ENCODE measurements at places on chromosomes 6 and 20.
A peak's percentile ranks its signal among the peaks of the same experiment; 100 is the strongest.

DNA sequence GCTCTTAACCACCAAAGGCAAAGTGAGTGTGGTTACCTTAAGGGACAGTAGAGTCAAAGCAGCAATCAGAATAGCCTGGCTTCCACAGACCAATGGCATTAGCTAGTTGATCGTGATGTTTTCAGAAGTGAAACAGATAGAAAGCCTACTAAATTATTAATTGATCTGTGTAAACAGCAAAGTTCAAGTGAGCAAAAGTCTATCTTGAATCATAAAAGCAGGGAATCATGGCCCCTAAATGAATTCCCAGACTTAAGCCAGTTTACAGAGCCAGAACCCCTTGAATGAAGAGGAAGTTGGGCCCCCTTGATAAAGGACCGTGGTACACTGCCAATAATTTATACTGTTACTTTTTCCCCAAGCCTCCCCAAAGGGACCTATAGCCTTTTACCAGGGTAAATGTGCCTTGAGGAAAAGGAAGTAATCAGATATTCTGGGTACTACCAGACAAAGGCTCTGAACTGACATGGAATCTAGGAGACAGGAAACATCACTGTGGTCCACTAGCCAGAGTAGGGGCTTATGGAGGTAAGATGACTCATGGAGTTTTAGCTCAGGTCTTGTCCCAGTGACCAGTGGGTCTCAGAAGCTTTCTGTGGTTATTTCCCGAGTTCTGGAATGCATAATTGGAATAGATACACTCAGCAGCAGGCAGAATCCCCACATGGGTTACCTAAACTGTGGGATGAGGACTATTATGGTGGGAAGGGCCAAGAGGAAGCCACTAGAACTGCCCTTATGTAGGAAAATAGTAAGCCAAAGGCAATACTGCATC lies 317.5 kb downstream of the CD83 start:
- DNase-seq, result no peak

DNA sequence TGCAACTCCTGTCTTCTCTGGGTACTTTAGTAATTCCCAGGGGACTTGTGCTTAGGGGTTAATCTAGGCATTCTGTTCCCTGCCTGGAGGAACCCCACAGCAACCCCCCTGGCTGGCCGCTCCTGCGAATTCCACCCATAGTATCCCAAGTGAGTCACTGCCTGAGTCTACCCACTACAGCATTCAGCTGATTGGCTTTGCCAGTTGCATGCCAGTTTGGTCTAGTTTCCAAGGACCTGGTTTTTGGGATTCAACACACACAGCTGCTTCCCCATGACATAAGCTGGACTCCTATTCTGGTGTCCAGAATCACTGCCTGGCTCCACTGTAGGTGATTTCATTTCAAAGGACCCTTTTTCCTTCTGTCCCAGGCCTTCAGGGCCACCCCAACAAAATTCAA lies 40.3 kb downstream of the PLCG1 start:
- no peak for DNase-seq

DNA sequence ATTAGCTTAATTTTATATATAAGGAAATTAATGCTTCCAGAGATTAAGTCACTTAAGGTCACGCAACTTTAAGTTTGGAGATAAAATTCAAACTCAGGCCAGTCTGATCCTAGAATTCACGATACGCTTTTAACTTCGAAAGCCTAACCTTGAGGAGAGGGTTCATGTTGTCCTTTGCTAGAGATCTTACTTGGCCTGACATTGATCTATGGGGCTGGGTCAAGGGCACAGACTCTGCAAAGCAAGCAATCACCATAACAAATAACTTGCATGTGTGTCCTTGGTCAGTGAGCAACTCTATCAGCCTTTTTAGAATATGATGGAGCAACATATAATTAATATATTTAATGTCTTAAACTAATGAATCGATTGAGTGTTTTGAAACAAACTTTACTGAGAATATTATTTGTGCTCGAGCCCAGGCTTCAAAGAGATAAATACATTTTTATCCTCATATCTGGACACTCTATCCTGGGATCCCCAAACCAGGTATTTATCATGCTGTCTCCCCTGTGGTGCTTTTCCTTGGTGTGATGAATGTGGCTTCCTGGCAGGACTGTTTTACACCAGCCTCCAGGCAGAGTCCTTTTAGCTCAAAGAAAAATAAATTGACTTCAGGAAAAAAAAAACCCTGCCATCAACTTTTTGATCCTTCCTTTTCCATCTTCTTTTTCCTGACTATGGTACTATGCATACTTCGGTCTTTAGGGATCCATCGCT lies 29.1 kb downstream of the RPS12 start:
- no peak for DNase-seq

DNA sequence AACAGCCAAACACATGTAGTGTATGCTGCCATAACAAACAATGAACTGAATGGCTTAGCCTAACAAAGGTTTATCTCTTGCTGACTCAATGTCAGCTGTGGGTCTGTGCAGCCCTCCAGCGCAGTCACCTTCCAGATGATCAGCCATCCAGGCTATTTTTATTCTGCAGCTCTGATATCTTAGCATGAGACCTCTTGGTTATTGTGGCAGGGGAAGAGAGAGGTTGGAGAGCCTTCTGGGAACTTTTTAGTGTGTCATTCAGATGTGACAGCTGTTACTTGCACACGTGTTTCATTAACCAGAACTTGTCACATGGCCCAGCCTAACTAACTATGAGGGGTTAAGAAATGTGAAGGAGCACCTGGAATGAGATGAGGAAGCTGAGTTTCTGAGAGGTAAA lies 202.5 kb downstream of the DHX35 start:
- no peak for DNase-seq

- DNase-seq, result no peak
These were observed 67.7 kb downstream of the BCAS1 start for GRCh38 chr20:54002741-54003140.

DNA sequence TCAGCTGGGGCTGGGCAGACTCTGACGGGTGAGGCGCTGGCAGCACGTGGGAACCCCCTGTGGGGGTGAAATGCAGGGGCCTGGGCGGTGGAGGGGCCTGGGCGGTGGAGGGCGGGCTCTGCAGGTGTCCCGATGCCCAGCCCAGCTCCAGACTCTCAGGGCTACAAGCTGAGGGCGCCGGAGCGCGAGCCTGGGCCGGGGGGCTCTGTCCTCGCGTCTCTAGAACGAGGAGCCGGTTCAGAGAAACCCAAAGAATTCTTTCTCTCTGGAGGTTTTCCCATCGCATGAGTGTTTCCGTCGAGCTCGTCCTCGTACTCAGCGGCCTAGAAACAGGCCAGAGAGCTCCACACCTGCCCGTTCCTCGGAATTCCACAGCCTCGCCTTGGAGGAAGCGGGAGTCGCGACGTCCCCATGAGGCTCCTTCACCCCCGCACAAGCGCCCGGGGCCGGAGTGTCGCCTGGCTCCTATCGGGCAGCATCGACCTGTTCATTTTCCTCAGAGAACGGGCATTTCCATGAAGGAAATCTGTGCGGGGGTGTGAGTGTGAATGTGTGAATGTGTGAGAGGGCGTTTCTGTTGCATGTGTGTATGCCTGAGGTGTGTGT lies 76.9 kb downstream of the SMOC2 start:
- no peak for DNase-seq

DNA sequence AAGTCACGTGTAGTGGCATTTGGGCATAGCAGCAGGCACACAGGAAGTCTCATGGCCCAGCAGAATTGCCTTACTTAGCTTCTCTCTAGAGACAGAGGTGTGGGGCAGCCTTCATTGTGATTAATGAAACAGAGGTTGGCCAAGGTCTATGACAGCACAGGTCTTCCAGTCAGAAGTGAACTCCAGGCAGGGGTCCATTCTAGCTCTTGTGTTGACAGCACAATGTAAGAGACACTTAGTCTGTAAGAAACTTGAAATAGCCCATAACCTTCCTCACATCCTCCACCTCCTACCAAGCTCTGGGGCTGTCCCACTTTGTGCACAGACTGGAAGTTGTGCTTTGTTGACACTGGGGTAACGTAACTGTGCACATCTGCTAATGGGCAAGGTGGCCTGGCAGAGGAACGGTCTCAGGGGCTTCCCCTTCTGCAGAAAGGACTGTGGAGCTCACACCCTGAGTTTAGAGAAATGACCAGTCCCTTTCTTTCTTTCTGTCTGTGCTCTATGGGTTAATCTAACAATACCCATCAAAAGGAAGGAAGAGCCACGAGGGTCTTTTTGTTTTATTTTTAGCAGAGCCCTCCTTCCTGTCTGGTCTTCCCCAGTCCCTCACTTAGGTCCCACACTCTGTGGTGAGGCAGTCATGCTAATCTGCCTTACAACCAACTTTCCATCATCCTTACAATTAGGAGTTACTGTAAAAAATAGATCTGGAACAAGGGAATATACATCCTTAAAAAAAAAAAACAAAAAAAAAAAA lies 35.6 kb upstream of the TAGAP start:
- no peak for DNase-seq

- no peak for DNase-seq
These were observed 48.7 kb upstream of the SRSF6 start for GRCh38 chr20:43408848-43409576.

- peak; percentile 68 for DNase-seq
These were observed 657 bp downstream of the ZHX3 start for GRCh38 chr20:41316602-41317545.

DNA sequence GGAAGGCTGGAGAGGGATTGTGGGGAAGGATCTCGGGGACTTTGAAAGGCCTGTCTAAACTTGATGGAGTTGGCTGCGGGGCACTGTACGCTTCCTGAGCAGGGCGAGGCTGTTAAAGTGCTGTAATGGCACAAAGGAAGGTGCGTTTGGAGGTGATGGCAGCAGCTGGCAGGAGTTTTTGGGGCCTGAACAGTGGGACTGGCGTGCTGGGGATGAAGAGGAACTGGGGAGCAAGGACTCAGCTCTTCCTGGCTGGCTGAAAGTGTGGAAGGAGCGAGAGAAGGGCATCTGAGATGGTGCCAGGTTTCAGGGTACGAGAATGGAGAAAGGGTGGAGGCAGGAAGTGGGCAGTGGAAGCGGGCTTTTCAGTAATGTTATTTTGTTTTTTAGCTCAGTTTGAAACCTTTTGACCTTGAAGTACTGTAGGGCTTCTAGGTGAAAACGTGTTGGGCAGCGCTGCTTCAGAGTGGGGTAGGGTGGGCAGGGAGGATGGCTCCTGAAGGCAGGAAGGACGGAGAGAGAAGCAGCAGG lies 8.0 kb downstream of the TMEM181 start:
- no peak for DNase-seq

DNA sequence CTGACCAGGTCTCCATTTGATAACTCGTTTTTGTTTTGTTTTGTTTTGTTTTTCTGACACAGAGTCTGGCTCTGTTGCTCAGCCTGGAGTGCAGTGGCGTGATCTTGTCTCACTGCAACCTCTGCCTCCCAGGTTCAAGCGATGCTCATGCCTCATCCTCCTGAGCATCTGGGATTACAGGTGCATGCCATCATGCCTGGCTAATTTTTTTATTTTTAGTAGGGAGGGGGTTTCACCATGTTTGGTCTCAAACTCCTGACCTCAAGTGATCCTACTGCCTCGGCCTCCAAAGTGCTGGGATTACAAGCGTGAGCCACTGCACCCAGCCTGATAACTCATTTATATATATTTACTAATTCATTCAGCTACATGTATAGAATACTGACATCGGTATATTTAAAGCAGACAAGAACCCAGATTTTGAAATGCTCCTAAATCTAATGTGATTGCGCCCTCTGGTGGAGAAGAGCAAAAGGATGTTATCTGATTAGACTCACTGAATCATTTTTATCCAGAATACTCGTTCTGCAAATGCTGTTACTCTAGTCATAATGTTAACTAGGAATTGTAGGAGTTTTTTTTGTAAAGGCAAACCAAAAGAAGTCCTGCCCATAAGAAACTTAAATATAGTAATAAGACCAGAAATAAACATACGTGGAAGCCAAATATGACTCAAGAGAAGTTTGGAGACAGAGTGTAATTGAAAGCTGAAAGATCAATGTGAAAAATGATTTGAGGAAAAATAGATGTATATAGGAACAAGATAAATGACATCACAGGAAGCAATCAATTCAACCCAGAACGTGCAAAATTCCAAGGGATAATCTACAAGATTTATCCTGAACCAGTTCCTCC lies 5.3 kb upstream of the COL12A1 start:
- DNase-seq, result peak; percentile 28

DNA sequence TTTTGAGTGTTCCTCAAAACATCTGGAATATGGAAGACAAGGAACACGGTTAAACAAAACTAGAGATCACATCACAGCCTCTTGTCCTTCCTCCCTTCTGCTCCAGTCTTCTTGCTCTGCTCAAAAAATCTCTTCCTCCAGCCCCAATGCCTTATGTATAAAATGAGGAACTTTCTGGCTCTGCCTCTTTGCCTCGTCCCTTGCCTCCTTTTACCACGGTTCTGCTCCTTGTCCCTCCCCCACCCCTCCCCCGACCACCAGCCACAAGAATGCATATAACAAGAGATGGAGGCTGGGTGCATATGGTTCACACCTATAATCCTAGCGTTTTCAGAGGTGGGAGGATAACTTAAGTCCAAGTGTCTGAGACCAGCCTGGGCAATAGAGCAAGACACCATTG lies 43.6 kb downstream of the PLAGL2 start:
- no peak for DNase-seq

DNA sequence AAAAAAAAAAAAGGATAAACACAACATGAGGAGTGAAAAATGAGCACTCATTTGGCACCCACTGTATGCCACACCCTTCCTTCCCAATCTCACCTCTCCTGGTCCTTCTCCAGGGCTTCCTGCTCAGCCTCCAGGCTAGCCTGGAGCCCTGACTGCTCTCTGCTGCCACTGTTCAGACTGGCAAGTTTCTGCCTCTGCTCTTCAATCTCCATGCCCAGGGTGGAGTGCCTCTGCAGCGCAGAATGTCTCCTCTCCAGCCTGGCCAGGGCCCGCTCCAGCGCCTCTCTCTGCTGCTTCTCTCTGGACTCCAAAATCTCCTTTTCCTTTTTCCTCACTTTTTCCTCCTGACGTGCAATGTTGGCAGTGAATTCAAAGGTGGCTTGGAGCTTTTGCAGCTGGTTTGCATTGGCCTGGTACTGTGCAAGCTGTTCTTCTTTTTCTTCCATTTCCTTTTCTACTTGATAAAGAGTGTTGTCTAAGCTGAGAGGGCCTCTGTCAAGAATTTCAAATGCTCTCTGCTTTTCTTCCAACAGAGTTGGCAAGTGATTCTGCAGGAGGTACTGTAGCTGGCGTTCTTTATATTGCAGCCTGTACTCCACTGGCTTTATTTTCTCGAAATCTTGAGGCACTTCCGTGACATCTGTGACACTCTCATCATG lies 194.4 kb downstream of the KIF16B start:
- no peak for DNase-seq

- no peak for DNase-seq
These were observed 233.0 kb upstream of the JAG1 start for GRCh38 chr20:10906834-10907233.

DNA sequence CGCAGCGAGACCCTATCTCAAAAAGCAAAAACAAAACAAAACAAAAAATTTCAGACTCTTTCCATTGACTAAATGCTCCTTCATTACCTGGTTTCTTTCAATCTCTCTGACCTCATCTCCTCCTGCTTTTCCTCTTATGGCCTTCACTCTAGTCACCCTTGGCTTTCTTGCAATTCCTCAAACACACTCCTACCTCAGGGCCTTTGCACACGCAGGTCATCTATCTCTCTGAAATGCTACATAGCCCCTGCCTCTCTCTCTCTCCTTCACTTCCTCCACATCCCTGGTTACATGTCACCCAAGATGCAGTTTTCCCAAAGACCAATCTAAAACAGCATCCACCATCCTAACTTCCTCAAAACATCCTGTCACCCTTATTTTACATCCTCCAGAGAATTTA lies 96.8 kb downstream of the PREX1 start:
- DNase-seq, result no peak

Measured in stimulated activated CD8-positive, alpha-beta memory T cell treated with anti-CD3 and anti-CD28 coated beads, Interleukin-2, amount 100 ng/mL, for 1 hour (primary cell).